ENCODE measurements at places on chromosomes 2 and 18.
A peak's percentile ranks its signal among the peaks of the same experiment; 100 is the strongest.

DNA sequence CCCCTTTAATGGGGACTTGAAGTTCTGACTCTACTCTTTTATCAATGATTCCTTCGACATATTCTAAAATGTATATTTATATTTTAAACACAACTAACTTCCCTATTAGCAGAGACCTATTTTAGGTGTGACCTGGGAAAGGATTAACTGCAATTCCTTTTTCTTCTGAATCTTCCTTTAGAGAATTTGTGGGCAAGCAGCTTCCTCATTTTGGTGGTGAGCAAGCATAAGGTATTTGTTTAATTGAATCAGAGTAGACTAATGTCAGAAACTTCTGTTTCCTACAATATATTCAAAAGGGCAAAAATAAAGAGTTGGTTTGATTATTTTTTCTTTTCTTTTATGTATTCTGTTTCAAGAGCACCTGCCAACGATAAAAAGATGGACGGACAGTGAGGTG, 237.0 kb downstream of the IKZF2 start:
- DNase-seq = no peak

GRCh38 chr18:41444943-41445342, 510.1 kb upstream of the PIK3C3 start:
- no peak for DNase-seq

GRCh38 chr2:108621087-108621559, 86.9 kb downstream of the LIMS1 start:
- DNase-seq = peak; percentile 84

DNA sequence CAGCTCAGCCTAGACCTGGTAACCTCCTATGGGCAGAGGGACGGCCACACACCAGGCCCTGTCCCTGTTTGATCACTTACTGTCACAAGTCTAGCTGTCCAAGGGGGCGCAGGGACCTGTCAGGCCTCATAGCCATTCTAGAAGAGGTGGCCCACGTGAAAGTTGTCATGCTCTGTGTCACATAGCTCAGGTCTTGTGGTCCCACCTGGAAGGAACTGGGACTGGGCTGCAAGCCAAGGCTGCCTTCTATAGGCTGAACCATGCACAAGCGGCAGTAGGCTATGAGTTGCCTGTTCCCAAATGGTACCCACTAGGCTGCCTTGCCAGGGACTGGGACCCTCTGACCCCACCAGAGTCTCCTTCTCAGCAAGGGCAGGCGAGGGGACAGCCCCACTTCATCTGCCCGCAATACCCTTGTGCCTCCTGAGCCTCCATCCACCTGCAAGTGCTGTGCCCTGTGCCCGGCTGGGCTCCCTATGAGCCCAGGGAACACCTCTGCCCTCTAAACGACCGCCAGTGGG, 177.5 kb downstream of the ANAPC1 start:
- no peak for DNase-seq

- DNase-seq = no peak
Observed at GRCh38 chr2:99365661-99366060, 28.5 kb downstream of the EIF5B start.

DNA sequence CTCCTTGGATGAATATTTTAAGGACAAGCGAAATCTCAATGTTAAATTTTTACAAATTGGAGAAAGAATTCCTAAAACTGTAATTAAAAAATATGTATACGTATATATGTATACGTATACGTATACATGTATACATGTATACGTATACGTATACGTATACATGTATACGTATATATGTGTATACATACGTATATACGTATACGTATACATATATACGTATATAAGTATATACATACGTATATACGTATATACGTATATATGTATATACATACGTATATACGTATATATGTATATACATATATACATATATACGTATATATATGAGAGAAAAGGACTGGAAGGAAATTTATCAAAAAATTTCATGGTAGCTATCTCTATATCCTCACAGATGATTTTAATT, 110.2 kb upstream of the ACKR3 start:
- DNase-seq = no peak

Measured in CD4-positive, alpha-beta T cell treated with Interleukin-21 for 1 hour (primary cell).